ENCODE measurements at places on chromosomes 5 and 9. TPM values are rescaled to one million over a fixed set of nuclear protein-coding genes. Genes with fewer than 3 reads are reported as not detected.

Gene FOXD4L3
- not detected for total RNA-seq

DNA sequence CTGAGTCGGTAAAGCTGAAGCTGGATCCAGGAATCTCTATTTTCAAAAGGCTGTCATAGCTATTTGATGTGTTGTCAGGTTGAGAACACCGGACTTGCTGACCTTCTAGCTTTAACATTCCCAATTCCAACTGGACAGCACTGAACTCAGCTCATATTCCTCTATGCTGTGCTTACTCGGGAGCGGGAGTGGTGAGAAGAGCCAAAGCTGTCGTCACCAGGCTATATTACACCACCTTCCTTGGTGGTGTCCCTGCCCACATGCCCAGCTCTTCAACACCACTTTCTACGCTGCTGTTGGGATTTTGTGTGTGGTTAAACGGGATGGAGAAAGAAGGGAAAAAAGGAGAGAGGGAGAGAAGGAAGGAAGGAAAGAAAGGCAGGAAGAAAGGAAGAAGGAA lies 653.6 kb downstream of the RAB3C start:
- H3K27ac ChIP-seq: no peak overlapping the region
- no peaks in the 10 kb centered on the region for H3K4me1 ChIP-seq
- no peaks in the 10 kb centered on the region for H3K27me3 ChIP-seq
- H3K4me3 ChIP-seq: no peak overlapping the region
- no peaks in the 10 kb centered on the region for H3K36me3 ChIP-seq

DNA sequence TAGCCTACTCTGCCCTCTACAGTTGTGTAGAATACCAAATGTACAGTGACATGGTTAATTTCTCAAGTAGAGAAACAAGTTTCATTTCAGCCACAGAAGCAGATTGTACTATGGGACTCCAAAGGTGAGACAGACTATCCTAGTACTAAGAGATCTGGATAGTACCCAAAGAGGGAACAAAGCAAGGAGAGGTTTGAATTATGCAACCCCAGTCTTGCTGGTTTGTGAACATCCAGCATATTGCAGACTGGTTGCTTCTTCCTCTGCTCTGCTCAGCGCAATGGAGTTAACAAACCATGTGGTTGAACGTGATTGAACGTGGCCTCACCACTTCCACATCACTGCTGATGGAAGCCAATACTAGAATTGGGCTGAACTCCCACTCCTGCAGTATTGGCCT lies 43.3 kb upstream of the ALDOB start:
- no peak overlapping the region for H3K27ac ChIP-seq
- H3K36me3 ChIP-seq: no peaks in the 10 kb centered on the region
- H3K4me3 ChIP-seq: no peak overlapping the region

Gene MYMK
- not detected for total RNA-seq

DNA sequence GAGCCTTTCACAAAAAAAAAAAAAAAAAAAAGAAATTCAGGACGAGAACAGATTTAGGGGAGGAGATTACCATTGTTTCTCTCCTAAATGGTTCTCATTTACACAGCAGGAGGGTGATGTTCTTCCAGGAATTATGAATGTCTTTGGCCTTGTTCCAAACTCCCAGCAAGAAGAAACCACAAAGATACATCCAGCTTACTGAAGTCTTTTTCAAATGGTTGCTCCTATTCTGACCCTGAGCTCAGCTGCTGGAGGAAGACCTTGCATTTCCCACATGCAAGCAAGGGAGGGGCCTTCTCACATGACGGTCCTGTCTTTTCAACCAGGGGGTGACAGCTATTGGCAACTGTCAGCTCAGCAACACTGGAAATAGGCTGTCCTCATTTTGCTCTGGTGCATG lies 203.0 kb upstream of the VLDLR start:
- H3K4me3 ChIP-seq: no peak overlapping the region
- no peaks in the 10 kb centered on the region for H3K27me3 ChIP-seq
- no peaks in the 10 kb centered on the region for H3K4me1 ChIP-seq
- DNase-seq: no peak

Gene SYK
- 119 TPM for total RNA-seq

Gene TSSK1B
- total RNA-seq: not detected

- peak overlapping the region; percentile 92 for H3K27ac ChIP-seq
- peak overlapping the region; percentile 69 for H3K4me3 ChIP-seq
- no peak for DNase-seq
- no peaks in the 10 kb centered on the region for H3K27me3 ChIP-seq
- H3K36me3 ChIP-seq: no peaks in the 10 kb centered on the region
Observed at GRCh38 chr5:77086368-77086688, 757 bp downstream of the ZBED3 start.

GRCh38 chr9:92965759-92966517 lies 18.6 kb downstream of the FGD3 start:
- H3K4me3 ChIP-seq: peak overlapping the region; percentile 70
- H3K36me3 ChIP-seq: peaks cover 33% of the 10 kb centered on the region
- H3K27ac ChIP-seq: peak overlapping the region; percentile 99
- H3K27me3 ChIP-seq: no peaks in the 10 kb centered on the region
- DNase-seq: peak; percentile 82

DNA sequence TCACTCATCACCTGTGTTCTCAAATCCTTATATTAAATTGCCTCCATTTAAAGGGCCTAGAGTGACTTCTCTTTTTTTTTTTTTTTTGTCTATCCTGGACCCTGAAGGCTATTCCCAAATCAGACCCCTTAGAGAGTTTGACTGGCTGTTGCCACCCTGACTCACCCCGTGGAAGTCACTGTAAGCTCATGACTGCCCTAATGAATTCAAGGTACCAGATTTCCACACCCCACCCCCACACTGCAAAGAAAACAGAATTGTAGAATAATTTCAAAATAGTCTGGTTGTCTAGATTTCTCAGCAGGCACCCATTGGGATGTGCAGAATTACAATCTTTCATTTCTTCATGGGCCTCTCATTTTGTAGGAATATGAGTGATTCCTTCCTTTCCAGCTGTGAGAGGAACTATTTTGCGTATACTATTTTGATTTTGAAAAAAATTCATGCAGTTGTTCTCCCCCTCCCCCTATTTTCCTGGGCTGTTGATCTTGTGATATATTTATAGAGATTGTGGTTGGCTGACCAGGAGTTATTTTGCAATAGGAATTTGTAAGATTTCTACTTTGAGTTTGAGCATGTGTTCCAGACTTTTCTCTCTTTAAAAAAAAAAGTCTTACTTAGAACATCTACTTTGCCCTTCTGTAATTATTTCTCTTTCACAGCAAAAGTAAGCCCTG lies 79.1 kb downstream of the ZNF618 start:
- H3K27me3 ChIP-seq: no peaks in the 10 kb centered on the region
- no peaks in the 10 kb centered on the region for H3K4me1 ChIP-seq
- DNase-seq: no peak
- H3K4me3 ChIP-seq: no peak overlapping the region

DNA sequence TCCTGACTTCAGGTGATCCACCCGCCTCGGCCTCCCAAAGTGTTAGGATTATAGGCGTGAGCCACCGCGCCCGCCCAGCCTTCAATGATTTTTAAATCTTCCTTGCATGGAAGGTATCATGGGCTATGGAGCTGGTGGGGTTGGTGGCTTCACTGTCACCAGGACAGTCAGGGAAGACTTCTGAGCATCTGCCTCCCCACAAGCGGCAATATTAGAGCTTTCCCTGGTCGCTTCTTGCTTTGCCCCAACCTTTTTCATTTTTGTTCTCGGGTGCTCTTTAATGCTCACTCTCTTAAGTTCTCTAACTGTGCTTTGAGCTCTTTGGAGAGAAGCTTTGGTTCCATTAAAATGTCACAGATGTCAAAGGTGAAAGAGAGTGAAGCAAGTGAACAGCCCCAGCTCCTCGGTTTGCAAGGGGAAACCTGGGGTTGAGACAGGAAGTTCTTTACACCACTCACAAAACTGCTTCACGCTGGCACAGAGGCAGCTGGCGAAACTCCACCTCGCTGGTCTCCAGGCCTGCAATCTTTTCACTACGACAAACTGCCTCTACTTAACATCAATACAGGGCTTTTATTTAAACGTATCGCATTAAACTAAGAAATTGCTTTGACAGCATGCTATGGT lies 142.5 kb upstream of the RETREG1 start:
- DNase-seq: no peak
- no peak overlapping the region for H3K27ac ChIP-seq
- H3K36me3 ChIP-seq: peaks cover 16% of the 10 kb centered on the region

Gene FAM221B
- not detected for total RNA-seq

DNA sequence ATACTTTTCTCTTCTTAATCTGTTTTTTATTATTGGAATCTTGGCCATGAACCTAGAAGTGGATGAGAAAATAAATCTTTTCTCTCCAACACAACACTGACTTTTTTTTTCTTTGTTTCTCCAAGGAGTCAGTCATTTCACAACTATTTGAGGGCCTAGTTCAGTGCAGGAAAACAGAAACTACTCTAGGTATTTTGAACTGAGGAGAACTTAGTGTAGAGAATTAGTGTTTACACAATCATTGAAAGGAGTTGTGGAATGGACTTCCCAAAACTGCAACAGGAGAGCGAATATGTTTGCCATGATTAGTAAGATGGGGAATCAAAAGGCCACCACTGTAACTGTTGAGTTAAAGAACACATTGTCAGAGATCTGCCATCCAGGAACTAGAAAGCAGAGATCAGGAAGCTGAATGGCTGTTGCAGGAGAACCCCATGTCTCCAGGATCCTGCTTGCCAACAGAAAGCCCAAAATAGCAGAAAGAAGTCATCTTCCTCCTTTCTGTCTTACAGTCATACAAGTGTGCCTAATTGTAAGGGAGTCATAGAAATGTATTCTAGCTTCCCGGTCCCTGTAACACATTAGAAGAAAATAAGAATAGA lies 20.3 kb upstream of the PCDH1 start:
- no peaks in the 10 kb centered on the region for H3K4me1 ChIP-seq
- H3K27ac ChIP-seq: no peak overlapping the region
- no peak overlapping the region for H3K4me3 ChIP-seq

GRCh38 chr9:97848480-97849237 lies 4.4 kb upstream of the FOXE1 start:
- no peak overlapping the region for H3K27ac ChIP-seq
- peaks cover 95% of the 10 kb centered on the region for H3K27me3 ChIP-seq
- H3K4me1 ChIP-seq: peaks cover 23% of the 10 kb centered on the region
- peak overlapping the region; percentile 63 for H3K4me3 ChIP-seq

DNA sequence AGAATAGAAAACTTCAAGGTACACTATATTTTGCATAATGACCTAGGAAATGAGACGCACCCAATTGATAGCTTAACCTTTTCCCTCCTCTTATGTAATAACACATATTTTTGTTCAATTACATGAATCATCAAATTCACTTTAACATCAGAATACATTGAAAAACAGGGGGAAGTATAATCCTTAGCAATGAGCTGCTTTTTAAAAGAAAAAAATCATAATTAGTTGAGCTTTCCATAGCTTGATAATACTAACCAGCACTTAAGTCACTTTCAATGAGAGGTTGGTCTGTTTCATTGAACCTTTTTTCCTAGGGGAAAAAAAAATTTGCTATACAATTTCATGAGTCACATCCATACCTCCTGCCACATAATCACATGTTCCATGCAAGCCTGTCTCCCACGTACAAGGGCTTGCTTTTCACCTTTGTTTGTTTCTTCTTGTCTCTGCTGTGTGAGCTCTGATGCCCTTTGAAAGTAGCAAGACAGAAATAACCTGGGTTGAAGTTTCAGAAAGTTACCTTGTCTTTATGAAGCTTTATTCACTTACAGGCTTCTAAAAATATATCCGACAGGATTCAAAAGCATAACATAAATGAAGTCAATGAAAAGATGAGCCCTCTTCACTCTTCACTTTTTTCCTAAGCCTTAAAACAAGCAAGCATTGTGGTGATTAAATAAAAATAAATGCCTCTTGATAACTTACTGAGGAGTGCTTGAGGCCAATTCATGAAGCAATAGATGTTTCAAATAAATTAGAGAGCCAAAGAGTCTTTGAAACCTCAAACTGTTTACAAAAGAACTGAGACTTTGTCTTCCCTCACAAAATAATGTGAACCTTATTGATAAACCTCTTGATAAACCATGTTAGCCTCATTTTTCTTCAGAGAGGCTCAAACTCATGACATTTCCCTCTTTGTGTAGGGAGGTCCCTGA lies 108.5 kb downstream of the FEM1C start:
- no peaks in the 10 kb centered on the region for H3K4me1 ChIP-seq
- no peak overlapping the region for H3K4me3 ChIP-seq
- no peaks in the 10 kb centered on the region for H3K27me3 ChIP-seq

All from spleen (tissue), 13 donors.